ENCODE measurements at places on chromosomes 4 and X. TPM values are rescaled to one million over a fixed set of nuclear protein-coding genes. Genes with fewer than 3 reads are reported as not detected.

LETM1 gene
- polyA plus RNA-seq = 19.7 TPM

MAOB gene
- 0.35 TPM for polyA plus RNA-seq

LIAS gene
- polyA plus RNA-seq = 30.1 TPM

PCYT1B gene
- 1.2 TPM for polyA plus RNA-seq

ARHGEF6 gene
- 38.2 TPM for polyA plus RNA-seq

TRIM2 gene
- 18.7 TPM for polyA plus RNA-seq

DMRTC1 gene
- polyA plus RNA-seq = not detected

ZCCHC13 gene
- polyA plus RNA-seq = not detected

ASMT gene
- 0.19 TPM for polyA plus RNA-seq

MGARP gene
- polyA plus RNA-seq = 0.70 TPM

ADGRL3 gene
- polyA plus RNA-seq = 21.0 TPM

PDZD4 gene
- 2.4 TPM for polyA plus RNA-seq

CT47C1 gene
- polyA plus RNA-seq = not detected

KLHL13 gene
- 54.8 TPM for polyA plus RNA-seq

SSX2 gene
- polyA plus RNA-seq = not detected

TASL gene
- polyA plus RNA-seq = 0.90 TPM
